GM23338 (cell line): ENCODE measurements at places on chromosomes 11 and 22.

DNA sequence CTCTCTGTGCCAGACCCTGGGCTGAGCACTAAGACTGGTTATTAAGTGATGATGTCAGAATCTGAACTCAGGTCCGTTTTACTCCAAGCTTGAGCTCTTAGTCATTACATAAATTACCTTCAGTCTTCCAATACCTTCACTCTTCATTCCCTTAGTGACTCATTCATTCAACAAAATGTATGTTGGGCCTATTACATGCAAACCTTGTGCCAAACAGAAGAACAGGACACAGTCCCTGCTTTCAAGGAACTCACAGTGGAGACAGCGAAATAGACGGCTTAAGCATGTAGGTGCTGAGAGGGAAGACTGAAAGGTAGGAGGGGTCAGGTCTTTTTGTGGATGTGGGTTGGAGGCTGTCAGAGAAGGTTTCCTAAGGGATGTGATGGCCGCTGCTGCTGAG is 3.3 kb downstream of the KCTD14 start:
- DNase-seq = no peak

DNA sequence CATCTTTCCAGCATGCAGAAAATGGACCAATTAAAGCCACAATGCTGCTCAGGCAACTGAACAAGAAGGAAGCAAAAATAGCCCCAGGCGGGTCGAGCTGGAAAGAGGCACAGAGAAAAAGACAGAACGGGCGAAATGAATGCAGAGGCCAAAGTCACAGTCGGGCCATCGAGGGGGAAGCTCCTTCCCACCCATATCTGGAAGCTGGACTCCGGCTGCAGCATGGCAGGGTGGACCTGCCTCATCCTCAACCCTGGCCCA is 58.6 kb upstream of the PRDM11 start:
- no peak for DNase-seq

DNA sequence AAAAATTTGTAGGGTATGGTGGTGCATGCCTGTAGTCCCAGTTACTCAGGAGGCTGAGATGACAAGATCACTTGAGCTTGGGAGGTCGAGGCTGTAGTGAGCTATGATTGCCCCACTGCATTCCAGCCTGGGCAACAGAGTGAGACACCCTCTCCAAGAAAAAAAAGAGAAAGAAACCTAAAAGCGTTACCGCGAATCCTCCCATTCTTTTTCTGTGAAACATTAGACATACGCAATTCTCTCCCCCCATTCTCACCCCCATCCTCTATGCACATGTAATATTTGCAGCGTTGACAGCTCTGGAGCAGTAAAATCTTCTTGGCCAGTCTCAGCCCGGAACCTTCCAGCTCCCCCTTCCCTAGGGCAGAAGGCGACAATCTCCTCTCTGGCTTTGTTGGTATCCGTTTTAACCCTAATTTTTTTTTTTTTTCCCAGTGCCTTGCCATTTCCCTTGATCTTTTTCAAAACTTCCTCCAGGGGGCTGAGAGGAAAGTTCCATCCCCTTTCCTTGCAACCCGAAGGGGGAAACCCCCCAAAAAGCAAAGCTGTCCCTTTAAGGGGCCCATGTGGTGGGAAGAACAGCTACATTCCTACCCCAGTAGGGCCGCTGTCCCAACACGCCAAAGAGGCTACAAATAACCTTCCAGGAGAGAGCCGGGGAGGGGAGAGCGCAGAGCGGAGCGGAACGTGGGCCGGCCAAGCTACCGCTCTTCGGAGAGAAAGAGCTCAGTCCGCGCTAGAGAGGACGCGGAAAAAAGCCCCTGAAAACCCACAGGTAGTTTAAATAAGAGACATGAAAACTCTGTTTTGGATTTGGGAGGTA is 1.9 kb downstream of the LRP4 start:
- DNase-seq = peak; percentile 89

- no peak for DNase-seq
Measured at GRCh38 chr11:2406451-2406850, 5.9 kb downstream of the TSSC4 start.

GRCh38 chr11:65709661-65710060 is 2.4 kb upstream of the KAT5 start:
- no peak for DNase-seq

DNA sequence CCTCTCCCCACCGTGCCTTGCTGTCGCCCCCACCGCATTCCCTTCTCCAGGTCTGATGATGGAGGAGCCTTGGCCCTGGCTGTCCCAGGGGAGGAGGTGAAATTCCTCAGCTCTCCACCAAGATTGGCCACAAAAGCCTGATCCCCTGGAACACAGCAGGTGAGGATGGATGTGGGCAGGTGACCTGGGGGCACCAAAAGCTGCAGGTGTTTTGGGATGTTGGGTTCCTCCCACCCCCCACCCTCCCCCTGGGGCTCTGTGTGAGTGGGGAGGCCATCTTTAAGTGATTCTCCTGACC is 639 bp downstream of the TRIOBP start:
- DNase-seq = no peak
